Cerebellum (tissue), 4 donors: ENCODE measurements at places on chromosomes 2 and 18.
A peak's percentile ranks its signal among the peaks of the same experiment; 100 is the strongest.

GRCh38 chr18:28071199-28071598 lies 105.7 kb downstream of the CDH2 start:
- DNase-seq, result no peak

DNA sequence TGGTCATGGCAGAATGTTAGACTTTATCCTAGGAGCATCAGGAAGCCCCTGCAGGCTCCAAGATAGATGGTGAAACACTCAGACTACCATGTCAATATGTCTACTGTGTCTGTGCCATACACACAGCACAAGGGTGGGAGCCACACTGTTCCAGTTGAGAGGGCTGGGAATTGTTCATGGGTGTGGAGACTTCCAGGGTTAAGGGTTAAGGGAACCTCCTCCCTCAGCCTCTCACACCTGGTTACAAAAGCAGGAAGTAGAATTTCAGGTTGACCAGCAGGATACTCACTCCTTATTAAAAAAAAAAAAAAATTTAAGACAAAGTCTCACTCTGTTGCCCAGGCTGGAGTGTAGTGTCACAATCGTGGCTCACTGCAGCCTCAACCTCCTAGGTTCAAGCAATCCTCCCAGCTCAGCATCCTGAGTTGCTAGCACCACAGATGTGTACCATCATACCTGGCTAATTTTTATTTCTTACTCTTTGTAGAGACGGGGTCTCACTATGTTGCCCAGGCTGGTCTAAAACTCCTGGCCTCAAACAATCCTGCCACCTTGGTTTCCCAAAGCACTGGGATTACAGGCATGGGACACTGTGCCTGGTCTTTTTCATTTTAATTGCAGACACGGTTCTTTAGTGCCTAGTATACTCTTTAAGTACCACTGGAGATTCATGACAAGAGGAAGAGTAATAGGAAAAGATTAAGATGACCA lies 26.0 kb downstream of the SULT1C2 start:
- no peak for DNase-seq

GRCh38 chr2:130836501-130837174 lies at the start of gene ARHGEF4:
TSS of gene ARHGEF4 (plus strand) at chr2:130836914. CDS start at chr2:130836954, 40 bp downstream.
- peak; percentile 33 for DNase-seq

GRCh38 chr2:24049485-24050021 lies at the start of gene FKBP1B:
TSS of gene FKBP1B (plus strand) at chr2:24049741. CDS start at chr2:24049850, 109 bp downstream.
- DNase-seq, result peak; percentile 89

GRCh38 chr2:159968279-159968900 lies 94.0 kb downstream of the PLA2R1 start:
- peak; percentile 67 for DNase-seq
